ENCODE measurements at places on chromosomes 7 and 10. TPM values are rescaled to one million over a fixed set of nuclear protein-coding genes. Genes with fewer than 3 reads are reported as not detected.

Gene DYDC2
- not detected for polyA plus RNA-seq

DNA sequence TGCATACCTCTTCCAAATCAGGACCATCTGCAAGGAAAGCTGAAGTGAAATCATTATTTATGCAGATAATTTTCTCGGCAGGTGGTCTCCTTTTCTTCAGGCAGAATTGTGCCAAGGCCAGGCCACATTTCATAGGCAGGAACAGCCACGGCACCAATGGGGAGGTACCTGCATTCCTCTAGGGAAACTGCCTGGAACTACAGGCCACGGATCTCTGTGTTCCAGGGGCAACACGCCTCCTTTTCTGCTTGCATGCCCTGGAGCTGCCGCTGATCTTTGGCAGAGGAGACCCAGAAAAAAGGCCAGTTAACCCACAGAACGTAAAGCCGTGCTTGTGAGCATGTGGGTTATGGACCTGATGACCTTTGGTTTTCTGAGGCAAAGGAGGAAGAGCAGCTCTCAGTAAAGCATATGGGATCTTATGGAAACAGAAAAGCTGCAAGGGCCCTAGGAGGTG is 111.2 kb upstream of the KIAA1217 start:
- DNase-seq, result no peak

Gene HABP2
- polyA plus RNA-seq, result not detected

DNA sequence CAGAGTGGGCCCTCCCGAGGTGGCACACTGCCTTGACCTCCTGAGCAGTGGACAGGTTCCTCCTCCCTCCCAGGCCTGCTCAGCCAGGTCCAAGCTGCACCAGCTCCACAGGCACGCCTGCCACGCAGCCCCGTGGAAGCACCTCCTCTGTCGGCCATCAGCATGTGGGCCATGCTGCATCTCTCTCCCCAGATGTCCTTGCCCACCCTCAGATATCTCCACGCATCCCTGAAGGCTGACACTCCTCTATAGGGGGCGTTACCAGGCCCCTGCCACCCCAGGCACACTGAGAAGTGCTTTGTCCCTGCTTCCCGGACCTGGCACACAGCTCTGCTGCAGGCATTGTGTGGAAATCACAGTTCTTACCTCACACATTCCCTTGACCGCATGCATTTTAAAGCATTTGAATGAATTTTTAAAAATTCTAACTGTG is 598.5 kb downstream of the SDK1 start:
- no peak for DNase-seq

Gene KLHDC10
- 2.9 TPM for polyA plus RNA-seq

Gene OPN4
- polyA plus RNA-seq, result not detected

Gene MSANTD7
- polyA plus RNA-seq, result 5.0 TPM

GRCh38 chr10:62733654-62734293 is 70.7 kb upstream of the ADO start:
- DNase-seq, result no peak

Gene CLCN1
- polyA plus RNA-seq, result 0.11 TPM

GRCh38 chr10:3010334-3010733 is 57.0 kb upstream of the PFKP start:
- no peak for DNase-seq

Gene C7orf57
- polyA plus RNA-seq, result not detected

Gene TSPAN12
- not detected for polyA plus RNA-seq

Gene CCL26
- not detected for polyA plus RNA-seq

GRCh38 chr7:19030281-19030680 is 87.2 kb downstream of the TWIST1 start:
- DNase-seq, result no peak

DNA sequence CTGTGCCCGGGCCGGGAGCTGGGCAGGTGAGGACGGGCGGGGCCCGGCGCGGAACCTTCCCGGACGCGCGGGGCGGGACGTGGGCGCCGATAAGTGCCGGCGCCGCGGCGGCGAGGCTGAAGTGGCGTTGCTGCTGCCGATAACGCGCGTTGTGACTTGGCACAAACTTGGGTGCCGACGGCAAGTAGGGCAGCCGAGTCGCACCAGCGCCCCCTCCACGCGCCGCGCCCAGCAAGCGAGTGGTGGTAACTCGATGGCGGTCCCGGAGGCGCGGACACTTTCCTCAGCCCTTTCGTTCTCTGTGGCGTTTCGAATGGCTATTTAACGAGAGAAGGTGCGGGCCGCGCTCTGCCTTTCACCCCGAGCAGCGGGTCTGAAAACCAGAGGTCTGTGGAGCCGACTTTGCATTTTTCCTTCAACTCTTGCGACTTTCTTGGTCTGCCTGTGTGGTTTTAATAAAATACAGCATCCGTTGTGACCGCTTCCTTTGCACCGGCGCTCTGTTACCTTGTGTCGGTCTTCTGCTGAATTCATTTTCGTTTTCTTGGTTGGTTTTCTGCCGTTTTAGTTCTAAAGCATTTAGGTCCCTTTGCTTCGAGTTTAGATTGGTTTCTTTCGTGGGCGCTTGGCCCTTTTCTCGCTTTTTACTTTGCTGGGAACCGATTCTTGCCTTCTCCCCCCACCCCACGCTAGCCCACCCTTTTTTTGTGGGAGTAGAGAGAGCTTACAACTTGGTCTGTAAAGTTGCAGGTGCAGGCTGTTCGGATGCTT is 701 bp downstream of the STK17A start:
- peak; percentile 54 for DNase-seq

Gene CPEB3
- polyA plus RNA-seq, result 1.8 TPM

GRCh38 chr10:24463611-24464426 is 254.9 kb downstream of the KIAA1217 start:
- no peak for DNase-seq

Gene METTL27
- 1.2 TPM for polyA plus RNA-seq

Gene PARD3
- polyA plus RNA-seq, result not detected

GRCh38 chr7:100367676-100368613 is 5.3 kb upstream of the PILRA start:
- DNase-seq, result peak; percentile 64

GRCh38 chr10:103276896-103277712 is at the start of gene INA:
Gene INA (plus strand): TSS chr10:103277138. CDS start chr10:103277212, 74 bp downstream.
- no peak for DNase-seq

DNA sequence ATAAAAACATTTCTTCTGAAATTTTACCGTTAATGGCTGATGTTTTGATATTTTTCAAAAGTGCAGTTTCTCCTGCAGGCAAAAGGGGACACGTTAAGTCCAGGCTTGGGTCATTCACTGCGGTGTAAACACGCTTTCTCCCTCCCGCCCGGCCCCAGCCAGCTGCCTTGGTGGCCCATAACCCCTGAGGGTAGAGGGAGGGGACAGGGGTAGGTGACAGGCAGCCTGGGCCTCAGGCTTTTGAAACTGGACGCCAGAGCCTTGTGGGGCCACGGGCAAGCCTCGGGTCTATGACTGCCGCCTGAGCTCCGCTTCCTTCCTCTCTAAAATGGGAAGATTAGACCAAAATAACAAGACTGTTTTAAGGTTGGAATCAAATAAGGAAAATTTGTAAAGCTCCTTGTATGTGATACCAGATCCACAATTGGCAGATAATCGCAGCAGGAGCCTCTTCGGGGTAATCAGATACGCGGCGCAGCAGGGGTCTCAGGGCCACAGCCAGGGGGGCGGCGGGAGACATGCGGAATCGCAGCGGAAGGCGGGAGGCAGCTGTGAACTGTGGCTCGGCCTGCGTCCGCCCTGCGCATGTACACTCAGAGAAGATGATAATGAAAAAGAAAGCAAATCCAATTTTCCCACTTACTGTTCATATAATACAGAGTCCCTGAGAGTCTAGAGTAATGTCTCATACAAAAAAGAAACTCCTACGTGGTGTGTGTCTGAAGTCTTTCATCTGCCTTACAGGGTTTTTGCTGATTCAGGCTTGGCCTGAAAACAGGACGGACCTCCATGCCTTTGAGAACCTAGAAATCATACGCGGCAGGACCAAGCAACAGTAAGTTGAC is 138.3 kb downstream of the EGFR start:
- DNase-seq, result no peak

DNA sequence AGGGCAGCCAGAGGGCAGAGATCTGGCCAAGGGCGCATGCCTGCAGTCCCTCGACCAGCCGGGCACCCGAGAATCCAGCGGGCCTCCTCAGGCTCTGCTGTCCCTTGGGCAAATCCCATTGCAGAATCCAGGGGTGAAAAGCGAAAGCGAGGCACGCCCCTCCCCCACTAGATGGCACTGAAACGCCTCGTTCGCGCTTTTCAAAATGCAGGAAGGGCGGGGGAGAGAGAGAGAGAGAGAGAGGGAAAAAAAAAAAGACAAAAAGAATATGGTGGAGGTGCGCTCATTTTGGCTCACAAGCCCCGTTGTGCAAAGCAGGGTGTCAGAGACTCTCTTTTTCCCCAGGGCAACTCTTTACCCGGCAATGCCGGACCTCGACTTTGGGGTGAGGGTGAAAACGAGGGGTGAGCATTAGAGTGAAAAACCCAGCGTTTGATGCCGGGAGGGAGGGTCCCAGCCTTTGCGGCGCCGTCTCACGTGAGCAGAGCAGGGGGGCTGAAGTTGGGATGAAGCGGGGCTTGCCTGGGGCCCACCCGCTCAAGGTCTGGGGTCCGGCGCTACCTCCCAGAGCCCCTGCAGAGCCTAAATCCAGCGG is 2.5 kb upstream of the TMEM178B start:
- DNase-seq, result no peak

DNA sequence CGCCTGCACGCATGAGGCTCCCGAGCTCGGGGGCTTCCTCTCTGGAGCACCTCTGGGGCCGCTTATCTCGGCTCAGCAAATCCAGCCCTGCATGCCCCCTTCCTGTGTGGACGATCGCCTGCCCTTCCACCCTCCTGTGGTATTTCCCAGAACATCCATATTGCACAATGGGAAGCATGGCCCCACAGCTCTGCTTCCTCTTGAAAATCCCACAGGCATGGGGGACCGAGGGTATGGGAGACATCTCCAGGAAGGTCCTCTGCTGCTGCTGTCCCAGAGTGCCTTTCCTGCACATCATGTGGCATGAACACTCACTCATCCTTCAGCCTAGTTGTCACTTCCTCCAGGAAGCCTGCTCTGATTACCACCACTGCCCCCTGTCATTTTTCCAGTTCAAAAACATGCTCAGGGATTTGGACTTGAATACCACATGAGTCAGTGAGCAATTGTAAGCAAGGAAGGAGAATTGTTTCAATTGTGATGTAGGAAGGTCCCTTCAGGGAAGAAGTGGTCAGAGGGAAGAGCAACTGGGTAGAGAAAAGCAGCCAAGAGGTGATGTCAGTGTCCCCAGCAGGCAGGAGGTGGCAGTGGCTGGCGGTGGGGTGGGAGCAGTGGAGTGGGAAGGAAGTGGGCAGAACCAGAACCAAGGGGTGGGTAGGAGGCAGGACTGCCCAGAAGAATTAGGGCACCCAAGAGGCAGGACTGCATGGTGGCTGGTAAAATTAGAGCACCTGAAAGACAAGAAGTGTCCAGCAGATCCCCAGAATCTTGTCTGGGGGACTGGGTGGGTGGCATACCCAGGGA is 67.5 kb upstream of the ZMIZ1 start:
- DNase-seq, result peak; percentile 85

GRCh38 chr10:78759456-78760120 is 309.2 kb upstream of the ZMIZ1 start:
- DNase-seq, result no peak

Gene NPY
- not detected for polyA plus RNA-seq

- no peak for DNase-seq
Observed at GRCh38 chr10:74862625-74863024, 36.2 kb downstream of the KAT6B start.

GRCh38 chr10:42734536-42734935 is 48.1 kb upstream of the BMS1 start:
- DNase-seq, result no peak

Gene NPTX2
- not detected for polyA plus RNA-seq

DNA sequence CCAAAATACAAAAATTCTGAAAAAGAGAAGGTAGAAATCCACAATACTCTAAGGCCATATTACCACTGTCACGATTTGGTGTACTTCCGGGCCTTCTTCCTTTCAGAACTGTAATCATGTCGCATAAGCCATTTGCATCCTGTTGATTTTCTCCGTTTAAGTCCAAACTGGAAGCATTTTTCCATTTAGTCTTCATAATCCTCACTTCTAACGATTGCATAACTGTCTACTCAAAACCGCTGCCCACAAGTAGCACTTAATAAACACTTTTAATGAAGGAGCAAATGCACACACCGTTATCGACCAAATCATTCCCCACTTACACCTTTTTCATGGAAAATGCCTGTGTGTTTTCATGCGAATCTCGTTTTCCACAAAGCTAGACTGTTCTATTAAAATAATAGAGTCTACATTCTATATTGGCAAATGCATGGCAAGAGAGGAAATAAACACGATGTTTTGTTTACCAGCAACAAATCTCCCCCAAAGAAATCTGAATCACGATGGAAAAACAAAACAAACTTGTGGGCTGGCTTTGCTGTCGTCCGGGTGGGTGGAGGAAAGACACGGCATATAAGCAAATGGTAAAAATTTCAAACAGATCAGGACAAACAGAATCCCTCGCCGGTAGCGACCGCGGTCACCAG is 1.0 kb downstream of the ATE1 start:
- DNase-seq, result no peak

GRCh38 chr10:91756286-91756685 is 41.9 kb upstream of the TNKS2 start:
- no peak for DNase-seq

- no peak for DNase-seq
Observed at GRCh38 chr7:41472427-41473125, 230.3 kb downstream of the INHBA start.

Measured in CD14-positive monocyte (primary cell).